Activated CD4-positive, alpha-beta T cell treated with anti-CD3 and anti-CD28 coated beads for 48 hours (primary cell): ENCODE measurements at places on chromosomes 13 and 19.

DNA sequence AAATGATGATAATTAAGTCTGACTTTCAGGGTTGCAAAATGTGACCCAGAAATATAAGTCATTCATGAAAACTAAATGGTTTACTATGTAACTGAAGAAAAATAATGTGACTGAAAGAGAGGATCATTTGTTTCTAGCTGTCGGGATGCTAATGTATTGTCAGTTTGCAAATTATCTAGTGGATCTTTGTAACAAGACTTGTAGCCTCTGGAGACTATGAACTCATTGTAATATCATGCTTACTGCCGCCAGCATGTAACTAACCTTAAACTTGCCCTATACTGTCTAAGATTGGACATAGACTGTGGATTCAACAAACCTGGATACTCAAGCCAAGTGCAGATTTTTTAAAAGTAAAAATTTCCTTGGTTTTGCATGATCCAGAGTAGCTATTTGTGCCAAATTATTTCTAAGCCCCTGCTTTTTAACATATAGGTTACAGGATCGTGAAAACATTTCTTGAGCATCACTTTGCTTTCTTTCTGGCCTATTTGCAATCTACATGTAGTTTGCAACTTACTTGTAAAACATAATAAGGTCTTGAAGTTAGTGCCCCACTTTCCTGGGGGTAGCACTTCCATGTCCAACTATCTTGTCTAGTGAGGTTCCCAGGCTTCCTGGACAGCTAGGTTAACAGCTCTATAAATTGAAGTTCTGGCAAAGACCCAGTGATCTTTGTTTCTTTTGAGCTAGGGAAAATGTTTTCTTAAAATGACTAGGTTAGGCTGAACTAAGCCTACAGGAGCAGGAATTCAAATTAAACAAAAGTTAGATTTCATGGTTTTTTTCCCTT is 3.3 kb upstream of the POSTN start:
- no peak for DNase-seq

GRCh38 chr13:86986448-86986847 is 684.7 kb upstream of the SLITRK5 start:
- DNase-seq = no peak

DNA sequence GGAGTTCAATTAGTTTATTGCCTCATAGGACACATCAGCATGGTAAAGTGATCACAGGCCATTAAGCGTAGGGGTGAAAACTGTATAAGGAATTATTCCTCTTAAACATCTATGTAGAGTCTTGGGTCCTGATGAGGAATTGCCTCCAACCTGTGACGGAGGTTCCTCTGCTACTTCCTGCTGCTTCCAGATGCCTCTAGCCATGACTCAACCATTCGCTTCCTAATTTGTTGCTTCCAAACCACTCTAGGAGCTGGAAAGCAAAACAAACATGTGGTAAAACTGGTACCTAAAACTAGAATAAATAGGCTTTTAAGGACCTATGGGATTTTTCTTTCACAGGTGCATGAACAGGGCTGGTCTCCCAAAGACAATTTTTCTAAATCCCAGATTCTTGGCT is 253.8 kb downstream of the KLF12 start:
- no peak for DNase-seq

DNA sequence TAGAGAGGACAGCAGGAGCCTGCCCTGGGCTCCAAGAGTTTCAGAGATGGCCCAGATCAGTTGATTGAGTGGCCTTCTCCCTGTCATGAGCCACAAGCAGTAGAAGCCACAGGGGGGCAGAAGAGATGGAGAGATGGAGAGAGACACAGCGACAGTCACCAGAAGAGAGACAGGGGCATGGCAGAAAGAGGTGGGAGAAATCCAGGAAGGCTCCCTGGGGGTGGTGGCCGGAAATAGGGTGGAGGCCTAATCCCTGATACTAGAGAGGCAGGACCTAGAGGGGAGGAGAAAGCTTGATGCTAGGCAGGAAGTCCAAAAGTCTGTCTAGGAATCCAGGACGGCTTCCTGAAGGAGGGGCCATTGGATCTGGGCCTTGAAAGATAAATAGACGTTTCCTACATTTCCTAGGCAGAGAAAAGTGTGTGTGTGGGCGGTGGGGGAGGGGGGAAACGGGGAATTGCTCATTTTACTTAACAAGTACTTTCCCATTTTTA is 9.6 kb upstream of the TPM4 start:
- peak; percentile 67 for DNase-seq

- DNase-seq = no peak
Observed at GRCh38 chr19:49328741-49329140, 3.8 kb upstream of the SLC6A16 start.

- no peak for DNase-seq
Observed at GRCh38 chr19:10166046-10166445, 28.7 kb downstream of the DNMT1 start.

DNA sequence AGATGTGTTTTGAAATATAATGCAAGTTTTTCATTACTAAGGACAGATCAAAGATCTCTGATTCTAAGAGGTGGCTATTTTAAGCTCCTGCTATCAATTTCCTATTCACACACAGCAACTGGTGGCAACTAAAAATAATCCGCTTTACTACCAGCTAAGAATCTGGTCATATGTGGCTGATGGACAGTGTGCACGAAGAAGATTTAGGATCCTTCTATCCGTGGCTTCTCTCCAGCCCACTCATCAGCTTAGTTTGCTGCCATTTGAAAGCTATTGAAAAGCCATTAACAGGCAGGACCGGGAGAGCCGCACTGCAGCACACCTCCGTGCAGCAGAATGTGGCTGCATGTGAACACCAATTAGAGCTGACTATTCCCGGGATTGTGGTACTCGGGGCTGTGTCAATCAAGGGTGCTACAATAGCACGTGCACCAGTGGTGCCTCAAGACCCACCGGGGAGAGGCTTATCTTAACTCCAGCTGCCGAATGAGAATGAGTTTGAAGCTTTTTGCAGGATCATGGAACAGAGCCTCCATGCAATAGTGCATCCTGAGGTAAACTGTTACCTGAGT is at the start of gene MYO16:
Gene MYO16 (plus strand): TSS at position 431 of the 572 bp plus-strand sequence. CDS start 234 bp downstream, outside the sequence.
- DNase-seq = no peak

GRCh38 chr13:20779405-20779804 is 5.6 kb upstream of the EEF1AKMT1 start:
- DNase-seq = no peak

DNA sequence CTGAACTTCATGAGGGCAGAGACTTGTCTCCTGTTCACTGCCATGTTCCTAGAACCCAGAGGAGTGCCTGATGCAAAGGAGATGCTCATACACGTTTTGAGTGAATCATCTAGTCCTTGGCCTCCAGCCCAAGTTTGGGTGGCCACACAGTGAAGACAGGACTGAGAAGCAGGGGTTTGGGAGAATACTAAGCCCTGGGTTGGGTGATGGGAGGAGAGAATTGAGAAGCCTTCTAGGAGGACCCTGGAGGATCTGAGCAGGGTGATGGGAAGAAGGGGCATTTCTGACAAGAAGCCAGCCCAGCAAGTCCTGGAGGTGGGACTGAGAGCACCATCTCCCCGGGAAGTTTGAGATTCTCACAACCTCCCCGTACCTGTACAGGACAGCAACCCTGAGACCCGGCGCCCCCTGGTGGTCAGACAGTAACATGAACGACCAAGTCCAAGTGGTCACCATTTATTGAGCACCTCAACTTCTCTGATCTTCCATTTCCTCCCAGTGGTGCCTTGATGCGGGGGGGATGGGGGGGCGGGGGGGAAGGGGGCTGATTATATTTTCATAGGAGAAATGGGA is 11.0 kb downstream of the CTU1 start:
- DNase-seq = peak; percentile 83

GRCh38 chr13:110151462-110151861 is 155.5 kb downstream of the COL4A1 start:
- no peak for DNase-seq

GRCh38 chr19:3733549-3734309 is 25.5 kb downstream of the TJP3 start:
- DNase-seq = no peak

DNA sequence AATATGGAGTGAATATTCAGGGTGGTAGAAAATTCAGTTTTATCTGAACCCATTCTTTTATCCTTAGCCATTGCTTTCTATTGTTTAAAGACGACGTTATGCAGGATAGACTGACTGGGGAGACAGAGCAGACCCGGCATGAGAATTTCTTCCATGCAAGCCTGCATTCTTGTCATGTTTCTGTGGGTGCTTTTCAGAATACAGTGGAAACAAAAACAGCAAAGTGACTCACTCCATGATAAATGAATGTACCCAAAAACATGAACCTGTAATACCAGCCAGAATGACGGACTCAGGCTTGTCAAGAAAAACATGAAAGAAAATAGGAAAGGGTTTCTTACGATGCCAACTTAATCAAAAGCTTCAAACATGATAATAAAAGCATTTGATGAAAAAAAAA is 924.0 kb downstream of the EFNB2 start:
- no peak for DNase-seq

GRCh38 chr19:46950526-46951170 is 69.0 kb upstream of the NPAS1 start:
- no peak for DNase-seq

DNA sequence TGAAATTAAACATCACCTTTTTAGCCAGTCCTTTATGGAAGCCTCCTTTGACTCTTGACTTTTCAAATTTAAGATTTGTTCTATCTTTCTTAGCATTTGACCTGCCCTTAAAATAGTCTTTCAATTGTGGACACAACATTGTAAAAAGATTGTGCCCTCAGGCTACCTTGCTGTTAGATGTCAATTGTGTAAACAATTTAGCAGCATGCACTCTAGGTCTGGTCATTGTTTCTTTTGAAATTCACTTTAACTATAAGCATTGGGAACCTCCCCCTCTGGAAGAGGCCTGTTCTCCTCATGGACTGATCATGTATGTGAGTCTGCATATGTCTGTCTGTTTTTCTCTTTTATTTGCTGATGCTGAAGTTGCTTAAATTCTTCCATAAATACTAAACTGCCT is 31.5 kb upstream of the PABPC3 start:
- DNase-seq = no peak

DNA sequence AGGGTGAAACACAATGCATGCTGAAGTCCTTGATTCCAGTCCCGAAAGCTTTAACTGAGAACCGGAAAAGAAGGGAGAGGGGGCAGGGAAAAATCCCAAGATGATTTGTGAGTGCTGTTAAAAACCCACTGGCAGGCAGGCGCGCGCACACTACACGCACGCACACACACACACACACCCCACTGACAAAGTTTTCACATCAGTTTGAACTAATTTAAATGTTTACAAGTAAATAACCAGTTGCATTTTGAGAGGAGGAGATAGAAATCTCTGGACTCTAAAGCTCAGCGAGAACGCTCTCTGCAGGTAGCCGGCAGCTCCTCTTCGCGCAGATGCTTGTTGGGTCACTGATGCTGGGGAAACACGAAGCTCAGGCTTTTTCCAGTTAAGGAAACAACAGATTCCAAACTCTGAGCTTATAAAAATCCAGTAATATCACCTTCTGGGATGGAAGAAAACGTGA is 818 bp upstream of the SLITRK1 start:
- no peak for DNase-seq

GRCh38 chr19:42202290-42202880 is 15.1 kb downstream of the DEDD2 start:
- no peak for DNase-seq

- DNase-seq = no peak
Observed at GRCh38 chr13:93561576-93562225, 335.1 kb downstream of the GPC6 start.

GRCh38 chr13:24221007-24221406 is 60.5 kb downstream of the SPATA13 start:
- no peak for DNase-seq

DNA sequence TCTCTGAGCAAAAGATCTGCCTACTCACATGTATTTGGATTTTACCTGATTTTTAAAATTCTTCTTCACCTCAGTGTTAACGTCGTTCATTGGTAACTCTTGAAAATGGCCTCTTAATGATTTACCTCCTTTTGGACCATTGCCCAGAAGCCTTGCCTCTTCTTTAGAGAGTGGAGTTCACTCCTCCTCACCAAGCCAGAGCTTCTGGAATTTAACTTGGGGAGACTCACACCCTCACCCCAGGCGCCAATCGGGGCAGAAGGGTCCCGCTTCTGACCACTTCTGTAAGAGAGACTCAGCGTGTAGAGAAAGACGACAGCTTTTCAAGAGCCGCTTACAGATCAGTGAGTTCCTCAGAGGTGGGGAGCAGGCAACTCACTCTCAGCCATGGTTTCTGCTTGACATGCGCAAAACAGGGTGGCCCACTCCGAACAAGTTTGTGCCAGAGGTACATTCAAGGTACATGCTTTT is 2.7 kb downstream of the PNMA8C start:
- DNase-seq = no peak

DNA sequence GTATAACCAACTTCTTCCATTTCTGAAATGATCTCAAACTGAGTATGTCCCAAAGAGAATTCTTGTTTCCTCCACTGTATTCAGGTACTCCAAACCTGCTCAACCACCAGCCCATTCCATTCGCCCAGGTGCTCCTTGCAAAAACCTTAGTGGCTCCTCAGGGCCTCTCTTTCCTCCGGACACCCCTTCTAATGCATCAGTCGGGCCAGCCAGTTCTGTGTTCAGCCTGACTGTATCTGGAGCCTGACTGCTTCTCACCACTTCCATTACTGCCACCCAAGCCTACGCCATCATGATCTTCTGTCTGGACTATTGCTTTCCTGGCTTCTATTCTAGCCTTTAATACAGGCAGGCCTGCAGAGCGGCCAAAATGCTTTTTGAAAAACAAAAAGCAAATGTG is 1.5 kb downstream of the PHF11 start:
- peak; percentile 16 for DNase-seq

DNA sequence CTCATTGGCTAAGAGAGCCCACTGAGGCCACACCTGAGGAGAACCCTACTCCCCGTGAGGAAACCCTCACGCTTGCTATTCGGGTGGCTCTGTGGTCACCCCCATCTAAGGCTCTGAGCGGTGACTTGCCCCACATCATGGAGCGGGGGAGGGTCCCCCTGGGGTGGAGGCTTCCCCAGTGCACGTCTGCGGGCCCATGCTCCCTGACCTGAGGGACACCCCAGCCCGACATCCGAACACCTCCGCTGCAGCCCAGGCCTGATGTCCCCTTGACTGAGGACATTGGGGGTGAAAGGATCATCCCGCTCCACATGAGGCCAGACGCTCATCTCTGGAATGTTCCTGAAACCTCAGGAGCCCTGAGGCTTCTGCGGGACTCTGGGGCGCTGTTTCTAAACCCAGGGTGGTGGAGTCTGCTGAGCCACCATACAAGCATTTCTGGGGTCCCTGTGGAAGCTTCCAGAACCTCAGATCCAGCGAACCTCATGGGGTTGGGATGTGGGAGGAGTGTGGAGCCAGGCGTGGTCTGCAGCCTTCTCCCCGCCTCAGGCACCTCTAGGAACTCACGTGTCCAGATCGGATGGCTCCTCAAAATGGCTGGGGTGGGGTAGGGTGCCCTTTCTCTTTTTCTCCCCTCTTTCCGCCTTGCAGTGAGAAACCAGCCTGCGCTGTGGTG is 19.9 kb downstream of the TMED1 start:
- DNase-seq = no peak

DNA sequence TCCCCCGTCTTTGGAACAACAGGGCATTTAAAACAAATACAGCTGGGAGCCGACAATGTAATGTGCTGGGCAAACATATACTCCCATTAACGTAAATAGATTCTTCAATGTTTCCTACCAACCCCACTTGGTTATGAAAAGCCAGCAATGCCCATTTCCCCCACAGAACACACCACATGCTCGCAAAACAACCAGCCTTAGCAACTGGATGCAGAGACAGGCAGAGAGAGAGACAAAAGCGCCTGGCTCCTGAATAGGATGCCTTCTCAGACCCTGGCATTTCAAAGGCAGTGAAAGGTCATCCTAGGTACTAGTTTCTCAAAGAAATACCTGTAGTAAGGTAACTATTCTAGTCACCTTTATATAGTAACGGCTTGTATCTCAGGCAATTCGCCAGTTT is 462.9 kb downstream of the ITGBL1 start:
- no peak for DNase-seq
